ENCODE measurements at places on chromosomes 2 and 18.

GRCh38 chr2:64323197-64323596 is 130.8 kb upstream of the LGALSL start:
- H3K27ac ChIP-seq: no peak overlapping the region
- no peaks in the 10 kb centered on the region for H3K27me3 ChIP-seq
- DNase-seq: peak; percentile 24
- H3K36me3 ChIP-seq: no peaks in the 10 kb centered on the region
- H3K4me3 ChIP-seq: no peak overlapping the region

GRCh38 chr18:5214583-5215351 is 17.7 kb upstream of the AKAIN1 start:
- H3K4me1 ChIP-seq: no peaks in the 10 kb centered on the region
- H3K27me3 ChIP-seq: no peaks in the 10 kb centered on the region
- H3K4me3 ChIP-seq: no peak overlapping the region
- no peak overlapping the region for H3K27ac ChIP-seq
- no peaks in the 10 kb centered on the region for H3K36me3 ChIP-seq

DNA sequence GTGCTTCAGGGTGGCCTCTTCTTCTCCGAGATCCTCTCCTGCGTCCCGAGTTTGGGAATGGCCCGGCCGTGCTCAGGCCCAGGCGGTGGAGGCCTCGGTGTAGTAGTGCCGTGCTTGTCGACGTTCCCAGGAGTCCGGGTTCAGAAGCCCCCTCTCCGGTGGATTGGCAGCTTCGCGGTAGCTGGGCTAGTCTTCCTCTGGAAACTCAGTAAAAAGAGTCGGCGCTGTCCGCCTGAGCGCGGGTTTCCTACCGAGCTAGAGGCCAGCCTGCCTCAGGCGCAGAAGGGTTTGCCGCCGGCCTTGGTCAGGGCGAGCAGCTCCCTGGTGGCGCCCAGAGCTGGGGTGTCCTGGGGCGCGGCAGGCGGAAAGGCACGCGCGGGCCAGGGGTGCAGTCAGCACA is 3.2 kb downstream of the RALBP1 start:
- H3K4me1 ChIP-seq: peaks cover 2% of the 10 kb centered on the region
- H3K27ac ChIP-seq: no peak overlapping the region
- no peaks in the 10 kb centered on the region for H3K27me3 ChIP-seq
- H3K4me3 ChIP-seq: no peak overlapping the region
- no peaks in the 10 kb centered on the region for H3K36me3 ChIP-seq
- no peak for DNase-seq

DNA sequence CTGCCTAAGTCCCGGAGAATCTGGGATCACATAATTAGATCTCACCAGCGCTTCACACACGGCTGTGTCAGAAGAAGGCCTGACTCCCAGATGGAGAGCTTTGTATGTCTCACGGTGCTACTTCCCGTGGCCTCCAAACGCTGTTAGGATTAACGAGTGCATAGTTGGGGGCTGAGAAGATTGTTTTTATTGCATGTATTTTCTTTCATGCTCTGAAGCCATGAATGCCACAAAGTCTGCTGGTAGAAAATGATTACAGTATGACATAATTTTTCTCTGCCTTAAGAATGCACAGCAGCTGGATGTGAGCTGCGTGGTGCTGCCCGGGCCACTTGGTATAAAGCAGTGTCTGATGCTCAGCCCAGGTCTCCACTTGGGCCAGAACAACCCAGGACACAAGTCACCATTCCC is 166.5 kb downstream of the SEPTIN10 start:
- H3K27ac ChIP-seq: no peak overlapping the region
- H3K4me3 ChIP-seq: no peak overlapping the region

DNA sequence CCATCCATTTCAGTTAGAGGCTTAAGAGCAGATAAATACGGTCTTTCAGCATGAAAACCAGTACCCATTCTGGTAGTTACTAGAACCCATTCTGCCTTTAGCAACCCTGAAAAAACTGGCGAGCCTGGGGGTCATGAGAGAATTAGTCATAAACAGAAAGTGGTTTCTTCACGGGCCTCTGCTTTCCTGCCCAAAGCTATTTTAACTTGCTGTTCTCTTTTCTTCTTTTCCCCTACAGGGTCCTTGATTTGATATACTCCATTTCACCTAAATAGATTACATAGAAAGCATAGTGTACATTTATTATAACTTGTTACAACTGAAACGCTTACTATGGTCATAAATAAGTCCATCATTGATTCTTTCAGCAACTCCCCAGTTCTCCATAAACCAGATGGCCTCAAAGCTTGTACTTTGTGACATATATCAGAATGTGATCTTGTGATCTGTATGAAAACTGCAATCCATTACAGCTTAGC is 48.3 kb downstream of the WDFY1 start:
- DNase-seq: no peak
- H3K4me3 ChIP-seq: no peak overlapping the region
- H3K36me3 ChIP-seq: peaks cover 61% of the 10 kb centered on the region
- H3K27me3 ChIP-seq: no peaks in the 10 kb centered on the region

All from H1 (cell line).